ENCODE measurements at places on chromosomes 2 and 18.
A peak's percentile ranks its signal among the peaks of the same experiment; 100 is the strongest.

DNA sequence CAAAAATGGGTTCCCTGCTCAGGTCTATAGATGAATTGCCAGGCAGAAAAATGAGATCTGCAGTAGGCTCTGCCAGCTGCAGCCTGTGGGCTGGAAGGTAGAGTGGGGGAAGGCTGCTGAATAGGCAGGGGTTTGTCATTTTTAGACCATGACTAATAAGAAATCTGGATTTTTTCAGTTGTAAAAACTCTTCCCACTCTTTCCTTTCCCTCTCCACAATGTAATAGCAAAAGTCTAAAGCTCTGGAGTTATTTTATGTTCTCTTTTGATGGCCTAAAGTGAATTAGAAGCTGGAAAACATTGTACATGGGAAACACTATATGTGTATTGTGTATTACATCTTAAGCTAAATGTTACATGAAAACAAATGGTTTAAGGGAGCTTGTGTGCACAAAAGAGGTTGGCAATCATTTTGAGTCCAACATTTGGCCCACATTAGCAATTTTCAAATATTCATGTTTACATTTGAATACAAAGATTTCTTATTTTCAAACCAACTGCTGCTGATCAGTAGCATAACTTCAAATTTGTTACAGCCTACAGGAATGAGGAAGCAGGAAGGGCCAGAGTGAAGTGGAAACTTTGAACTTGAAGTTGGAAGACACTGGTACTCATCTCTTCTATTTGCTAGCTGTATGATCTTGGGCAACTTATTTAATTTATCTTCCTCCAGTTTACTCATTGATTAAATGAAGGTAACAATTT is 407.1 kb downstream of the SLC4A3 start:
- DNase-seq: no peak

DNA sequence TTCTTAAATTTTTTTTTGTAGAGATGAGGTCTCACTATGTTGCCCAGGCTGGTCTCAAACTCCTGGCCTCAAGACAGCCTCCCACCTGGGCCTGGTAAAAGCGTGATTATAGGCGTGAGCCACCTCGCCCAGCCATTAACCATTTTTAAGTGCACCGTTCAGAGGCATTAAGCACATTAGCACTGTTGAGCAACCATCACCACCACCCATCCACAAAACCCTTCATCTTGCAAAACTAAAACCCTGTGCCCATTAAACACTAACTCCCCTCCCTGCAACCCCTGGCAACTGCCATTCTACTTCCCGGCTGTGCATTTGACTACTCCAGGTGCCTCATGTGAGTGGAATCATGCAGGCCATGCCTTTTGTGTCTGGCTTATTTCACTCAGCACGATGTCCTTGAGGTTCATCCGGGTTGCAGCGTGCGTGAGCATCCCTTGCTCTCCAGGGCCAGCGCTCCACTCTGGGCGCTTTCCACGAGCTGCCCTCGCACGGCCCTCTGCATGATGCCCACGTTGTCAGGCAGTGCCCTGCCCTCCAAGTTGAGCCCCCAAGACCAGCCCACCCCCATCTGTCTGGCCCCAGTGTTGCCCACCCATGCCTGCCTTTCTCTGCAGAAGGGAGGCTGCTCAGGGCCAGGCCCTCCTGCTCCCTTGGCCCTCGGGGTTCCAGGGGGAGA is 63.0 kb upstream of the GLI2 start:
- no peak for DNase-seq

DNA sequence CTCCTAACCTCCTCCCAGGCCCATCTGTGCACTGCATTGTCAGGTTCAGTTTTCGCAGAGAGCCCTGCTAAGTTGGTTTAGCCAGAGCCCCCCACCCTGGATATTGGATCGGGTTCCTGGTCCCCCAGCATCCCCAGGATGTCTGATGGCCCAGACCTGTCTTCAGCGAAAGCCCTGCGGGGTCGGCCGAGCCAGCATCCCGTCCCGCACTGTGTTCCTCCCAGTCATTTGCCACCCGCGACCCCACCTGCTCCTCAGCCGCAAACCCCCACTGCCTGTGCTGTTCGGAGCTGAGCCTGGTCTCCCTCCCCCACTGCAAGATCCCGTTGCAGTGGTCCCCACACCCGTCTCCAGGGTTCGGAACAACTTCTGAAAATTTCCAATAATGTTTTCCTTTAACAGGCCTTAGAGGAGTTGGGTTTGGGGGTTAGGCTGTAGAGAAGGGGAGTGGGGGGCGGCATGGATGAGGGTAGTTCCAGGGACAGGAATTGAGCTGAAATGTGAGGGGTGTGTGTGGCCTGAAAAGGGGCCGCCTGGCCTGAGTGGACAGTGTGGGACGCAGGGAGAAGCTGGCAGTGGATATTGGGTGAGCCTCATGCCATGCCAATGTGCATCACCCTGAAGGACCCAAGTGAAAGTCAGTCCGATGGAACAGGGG is 1.6 kb upstream of the COPS9 start:
- DNase-seq: no peak

- DNase-seq: no peak
Measured at GRCh38 chr2:29259221-29259620, 144.0 kb downstream of the CLIP4 start.

DNA sequence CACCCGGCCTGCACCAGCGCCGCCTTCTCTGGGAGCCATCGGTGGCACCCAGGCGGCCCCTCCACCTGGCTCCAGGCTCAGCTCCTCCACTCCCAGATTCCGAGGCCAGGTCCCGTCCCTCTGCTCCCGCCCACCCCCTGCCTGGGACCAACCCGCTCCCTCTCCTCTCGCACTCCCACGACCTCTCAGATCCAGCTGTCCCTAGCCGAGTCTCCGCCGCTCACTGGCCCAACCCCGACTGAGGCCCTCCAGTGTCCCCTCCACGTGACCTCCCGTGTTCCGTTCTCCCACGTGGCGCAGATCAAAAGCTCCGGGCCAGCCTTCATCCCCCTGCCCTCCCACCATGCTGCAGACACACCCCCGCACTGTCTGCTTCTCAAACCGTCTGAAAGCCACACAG is 14.4 kb upstream of the SALL3 start:
- no peak for DNase-seq

- DNase-seq: no peak
Measured at GRCh38 chr2:130160131-130160530, 15.2 kb upstream of the CCDC74B start.

DNA sequence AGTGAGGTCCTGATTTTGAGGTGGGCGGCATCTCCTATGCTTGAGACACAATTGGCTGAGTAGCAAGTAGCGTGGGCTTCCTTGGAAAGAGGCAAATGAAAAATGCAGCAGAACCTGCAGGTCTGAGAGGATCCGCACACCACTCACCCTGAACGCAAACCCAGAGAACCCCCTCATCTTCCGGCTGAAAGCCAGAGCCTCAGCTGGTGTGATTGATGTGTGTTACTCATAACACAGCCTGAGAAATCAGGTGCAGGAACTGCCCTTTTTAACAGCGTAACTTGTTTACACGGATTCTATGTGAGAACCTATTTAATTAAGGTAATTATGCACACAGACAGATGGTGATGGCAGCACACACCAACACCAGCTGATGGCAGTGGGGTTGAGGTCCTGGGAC is 123.4 kb downstream of the MRO start:
- no peak for DNase-seq

- no peak for DNase-seq
Measured at GRCh38 chr2:43163584-43164270, 62.7 kb downstream of the ZFP36L2 start.

DNA sequence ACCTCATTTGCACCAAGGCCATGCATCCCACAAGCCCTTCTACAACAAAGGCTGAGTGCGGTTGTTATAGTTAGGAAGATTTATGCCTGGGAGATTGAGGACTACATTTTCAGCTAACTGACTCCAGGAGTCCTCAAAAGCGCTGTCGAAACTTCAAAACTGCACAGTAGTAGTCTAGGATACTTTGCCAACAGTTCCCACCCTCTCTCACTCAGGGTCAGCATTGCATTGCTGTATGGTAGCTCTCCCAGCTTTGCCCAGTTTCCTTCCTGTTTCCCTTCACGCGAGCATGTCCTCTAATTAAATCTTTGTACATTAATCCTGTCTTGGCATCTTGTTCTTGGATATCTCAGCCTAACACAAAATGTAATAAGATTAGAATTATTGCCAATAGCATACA is 420.6 kb upstream of the UBE2E3 start:
- DNase-seq: no peak

- no peak for DNase-seq
Measured at GRCh38 chr2:119814216-119814615, 54.5 kb downstream of the PTPN4 start.

DNA sequence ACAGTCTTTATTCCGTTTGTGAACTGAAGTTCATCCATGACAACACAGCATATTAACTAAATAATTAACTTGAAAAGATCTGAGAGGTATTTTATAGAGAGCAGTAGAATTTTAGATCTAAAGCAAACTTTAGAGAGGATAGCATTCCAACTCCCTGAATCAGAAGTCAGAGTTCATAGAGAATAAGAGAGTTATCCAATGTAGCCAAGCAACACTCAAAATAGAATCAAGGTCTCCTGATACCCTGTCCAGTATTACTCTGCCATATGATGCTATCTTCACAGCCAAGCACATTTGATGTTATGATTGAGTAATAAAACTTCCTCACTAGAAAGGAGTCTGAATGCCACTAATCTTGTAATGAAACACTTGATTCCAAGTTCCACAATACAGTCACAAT is 55.5 kb downstream of the RIT2 start:
- DNase-seq: no peak

DNA sequence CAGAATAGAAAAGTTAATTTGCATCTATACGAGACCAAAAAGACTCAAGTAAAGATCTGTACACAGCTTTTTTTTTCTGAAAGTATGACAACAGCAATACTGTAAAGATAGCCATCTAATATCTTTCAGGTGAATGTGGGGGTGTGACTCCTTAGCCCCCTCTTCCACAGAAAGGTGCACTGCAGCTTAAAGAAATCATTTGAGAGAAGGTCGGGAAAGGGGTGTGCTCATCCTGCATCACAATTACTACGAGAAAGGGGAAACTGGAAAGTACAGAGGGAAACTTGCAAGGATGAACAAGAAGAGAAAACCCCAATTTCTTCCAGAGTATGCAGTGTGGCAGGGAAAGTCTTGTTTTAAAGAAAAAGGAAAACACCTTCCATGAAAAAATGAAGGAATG is 255.6 kb downstream of the CCDC178 start:
- DNase-seq: no peak

GRCh38 chr2:33518929-33519328 is 42.5 kb downstream of the RASGRP3 start:
- no peak for DNase-seq

- no peak for DNase-seq
Measured at GRCh38 chr2:38038682-38039081, 37.3 kb downstream of the CYP1B1 start.

- DNase-seq: peak; percentile 3
Measured at GRCh38 chr2:226423498-226423960, 376.1 kb downstream of the IRS1 start.

GRCh38 chr2:156341452-156342253 is 9.1 kb upstream of the NR4A2 start:
- peak; percentile 89 for DNase-seq

- no peak for DNase-seq
Measured at GRCh38 chr2:37583402-37583801, 88.0 kb downstream of the CDC42EP3 start.

- no peak for DNase-seq
Measured at GRCh38 chr2:86393521-86394491, 47.4 kb upstream of the KDM3A start.

DNA sequence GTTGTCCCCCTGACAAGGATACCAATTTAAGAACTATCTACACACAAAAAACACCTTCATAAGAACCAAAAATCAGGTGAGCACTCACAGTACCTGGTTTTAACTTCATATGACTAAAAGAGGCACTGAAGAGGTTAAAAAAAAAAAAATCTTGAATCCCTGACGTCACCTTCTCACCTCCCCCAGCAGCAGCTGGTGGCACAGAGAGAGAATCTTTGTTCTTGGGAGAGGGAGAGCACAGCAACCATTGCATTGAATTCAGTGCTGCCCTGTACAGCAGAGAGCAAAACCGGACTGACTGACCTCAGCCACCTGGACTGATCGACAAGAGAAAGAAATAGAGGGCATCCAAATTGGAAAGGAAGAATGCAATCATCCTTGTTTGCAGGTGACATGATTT is 566.0 kb downstream of the TMX3 start:
- DNase-seq: no peak

GRCh38 chr18:21345840-21346239 is 103.8 kb downstream of the GREB1L start:
- no peak for DNase-seq

GRCh38 chr2:67879586-67880290 is 183.1 kb downstream of the C1D start:
- no peak for DNase-seq

- peak; percentile 44 for DNase-seq
Measured at GRCh38 chr2:64454386-64455332, 697 bp downstream of the LGALSL start.

GRCh38 chr18:13183790-13184189 is 34.8 kb upstream of the LDLRAD4 start:
- DNase-seq: no peak

DNA sequence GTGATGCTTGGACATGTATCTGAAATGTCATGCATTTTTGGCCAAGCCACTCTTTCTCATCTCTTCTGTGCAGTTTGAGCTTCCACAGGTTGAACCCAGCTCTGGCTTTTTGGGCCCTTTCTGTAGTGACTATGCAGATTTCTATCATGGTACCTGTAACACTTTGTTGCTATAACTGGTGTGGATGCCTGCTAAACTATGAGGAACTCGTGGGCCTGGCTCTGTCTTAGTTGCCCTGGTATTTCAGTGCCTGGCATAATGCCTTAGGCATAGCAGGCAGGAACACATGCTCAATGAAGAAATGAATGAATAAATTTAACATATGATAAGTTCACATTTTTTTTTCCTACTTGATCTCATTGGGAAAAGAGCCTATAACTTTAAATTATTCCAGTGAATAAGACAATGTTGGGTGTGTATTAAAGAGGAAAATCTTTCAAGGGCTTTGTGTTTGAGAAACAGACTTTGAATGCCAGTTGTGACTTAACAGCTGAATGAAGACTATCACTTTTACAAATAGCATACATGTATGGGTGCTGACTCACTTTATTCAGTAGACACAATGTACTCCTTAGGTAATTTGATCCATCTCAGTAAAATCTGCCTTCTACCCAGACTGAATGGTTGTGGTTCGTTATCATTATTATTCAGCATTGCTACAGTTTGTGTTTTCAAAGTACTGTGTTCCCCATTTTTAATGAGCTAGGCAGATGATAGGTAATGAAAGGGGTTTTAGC is 86.4 kb upstream of the MAP4K3 start:
- DNase-seq: no peak

- no peak for DNase-seq
Measured at GRCh38 chr2:173957517-173957916, 7.7 kb downstream of the SP3 start.

DNA sequence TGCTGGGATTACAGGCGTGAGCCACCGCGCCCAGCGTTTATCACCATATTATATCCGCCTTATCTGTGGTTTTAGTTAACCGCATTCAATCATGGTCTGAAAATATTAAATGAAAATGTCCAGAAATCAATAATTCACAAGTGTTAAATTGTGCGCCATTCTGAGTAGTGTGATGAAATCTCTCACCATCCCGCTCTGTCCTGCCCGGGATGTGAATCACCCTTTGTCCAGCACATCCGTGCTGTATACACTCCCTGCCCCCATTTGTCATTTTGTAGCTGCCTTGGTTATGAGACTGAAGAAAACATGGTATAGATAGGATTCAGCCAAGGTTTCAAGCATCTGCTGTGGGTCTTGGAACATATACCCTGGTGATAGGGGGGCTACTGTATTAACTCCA is 70.7 kb downstream of the TIMM21 start:
- no peak for DNase-seq

Measured in naive thymus-derived CD8-positive, alpha-beta T cell (primary cell).